Stimulated activated CD4-positive, alpha-beta T cell treated with anti-CD3 and anti-CD28 coated beads, Interleukin-2, amount 100 ng/mL, for 48 hours (primary cell): ENCODE measurements at places on chromosomes 6 and 20.
A peak's percentile ranks its signal among the peaks of the same experiment; 100 is the strongest.

- no peak for DNase-seq
Observed at GRCh38 chr6:24600903-24601302, 45.1 kb downstream of the KIAA0319 start.

GRCh38 chr6:56642366-56643261 is at the start of gene DST:
TSS of gene DST (minus strand) at chr6:56642889.
- DNase-seq: no peak

GRCh38 chr20:45014671-45015415 is 48.5 kb downstream of the STK4 start:
- DNase-seq: no peak

DNA sequence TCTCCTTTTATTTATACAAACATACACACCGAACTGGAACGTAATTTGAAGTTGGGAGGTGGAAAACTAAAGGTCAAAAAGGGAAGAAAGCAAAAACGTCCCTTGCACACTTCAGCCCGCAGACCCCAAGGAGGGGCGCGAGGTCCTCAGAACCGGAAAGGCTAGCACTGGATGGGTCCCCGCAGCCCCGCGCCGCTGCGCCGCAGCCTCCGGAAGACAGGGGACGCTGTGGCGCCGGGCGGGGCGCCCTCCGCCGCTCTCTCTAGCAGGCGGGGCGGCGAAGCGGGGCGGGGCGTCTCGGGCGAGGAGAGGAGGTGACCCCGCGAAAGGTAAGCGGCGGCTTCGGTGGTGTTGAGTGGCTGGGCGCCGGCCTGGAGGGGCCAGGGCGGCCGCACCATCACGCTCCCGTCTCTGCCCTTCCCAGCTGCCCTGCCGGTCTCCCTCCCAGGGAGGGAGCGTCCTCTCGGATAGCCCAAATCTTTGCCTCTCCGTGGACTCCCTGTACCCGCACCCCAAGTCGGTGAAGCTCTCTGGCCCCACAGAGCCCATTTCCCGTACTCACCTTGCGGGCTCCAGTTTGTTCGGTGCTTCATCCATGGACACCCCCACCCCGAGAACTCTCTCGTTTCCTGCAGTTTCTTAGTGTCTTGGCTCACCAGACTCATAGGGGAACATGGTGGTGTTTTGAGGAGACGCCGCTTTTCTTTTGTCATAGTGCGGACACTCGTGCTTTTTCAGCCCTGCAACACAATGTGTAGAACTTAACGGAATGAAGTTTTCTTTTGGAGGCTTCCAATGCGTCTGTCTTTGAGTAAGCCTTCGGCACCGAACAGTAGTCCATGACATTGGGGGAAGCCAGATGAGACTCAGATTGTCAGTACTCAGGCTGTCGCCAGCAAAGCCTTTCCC is at the start of gene SMIM8:
Gene SMIM8, plus strand, starts transcription at position 285 of the 909 bp plus-strand sequence. CDS start 14,444 bp downstream, outside the sequence.
- peak; percentile 84 for DNase-seq

DNA sequence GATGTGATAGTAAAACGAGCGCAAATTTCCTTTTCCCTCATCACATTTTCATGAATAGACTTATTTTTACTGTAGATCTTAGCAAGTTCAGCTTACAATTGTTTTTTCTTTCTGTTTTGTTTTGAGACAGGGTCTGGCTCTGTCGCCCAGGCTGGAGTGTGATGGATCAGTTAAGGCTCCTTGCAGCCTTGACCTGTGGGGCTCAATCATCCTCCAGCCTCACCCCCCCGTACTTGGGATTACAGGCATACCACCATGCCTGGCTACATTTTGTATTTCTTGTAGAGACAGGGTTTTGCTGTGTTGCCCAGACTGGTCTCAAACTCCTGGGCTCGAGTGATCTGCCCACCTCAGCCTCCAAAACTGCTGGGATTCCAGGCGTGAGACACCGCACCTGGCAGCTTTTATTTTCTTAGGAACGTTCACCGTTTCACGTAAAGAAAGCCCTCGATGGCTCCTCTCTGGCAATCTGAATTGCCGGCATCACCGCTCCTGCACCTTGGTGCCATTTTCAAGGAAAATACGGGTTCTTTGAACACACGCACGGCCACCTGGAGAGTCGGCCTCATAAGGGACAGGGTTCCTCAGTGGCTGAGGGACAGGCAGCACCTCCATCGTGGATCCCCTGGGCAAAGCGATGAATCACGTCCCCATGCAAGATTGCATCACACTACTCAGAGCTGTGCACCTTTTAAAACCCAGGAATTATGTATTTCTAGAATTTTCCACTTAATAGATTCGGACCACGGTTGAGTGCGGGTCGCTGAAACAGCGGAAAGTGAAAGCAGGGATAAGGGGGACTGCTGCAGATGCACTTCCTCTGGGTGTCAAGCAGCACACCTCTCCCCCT is 78.7 kb downstream of the IRF4 start:
- no peak for DNase-seq

DNA sequence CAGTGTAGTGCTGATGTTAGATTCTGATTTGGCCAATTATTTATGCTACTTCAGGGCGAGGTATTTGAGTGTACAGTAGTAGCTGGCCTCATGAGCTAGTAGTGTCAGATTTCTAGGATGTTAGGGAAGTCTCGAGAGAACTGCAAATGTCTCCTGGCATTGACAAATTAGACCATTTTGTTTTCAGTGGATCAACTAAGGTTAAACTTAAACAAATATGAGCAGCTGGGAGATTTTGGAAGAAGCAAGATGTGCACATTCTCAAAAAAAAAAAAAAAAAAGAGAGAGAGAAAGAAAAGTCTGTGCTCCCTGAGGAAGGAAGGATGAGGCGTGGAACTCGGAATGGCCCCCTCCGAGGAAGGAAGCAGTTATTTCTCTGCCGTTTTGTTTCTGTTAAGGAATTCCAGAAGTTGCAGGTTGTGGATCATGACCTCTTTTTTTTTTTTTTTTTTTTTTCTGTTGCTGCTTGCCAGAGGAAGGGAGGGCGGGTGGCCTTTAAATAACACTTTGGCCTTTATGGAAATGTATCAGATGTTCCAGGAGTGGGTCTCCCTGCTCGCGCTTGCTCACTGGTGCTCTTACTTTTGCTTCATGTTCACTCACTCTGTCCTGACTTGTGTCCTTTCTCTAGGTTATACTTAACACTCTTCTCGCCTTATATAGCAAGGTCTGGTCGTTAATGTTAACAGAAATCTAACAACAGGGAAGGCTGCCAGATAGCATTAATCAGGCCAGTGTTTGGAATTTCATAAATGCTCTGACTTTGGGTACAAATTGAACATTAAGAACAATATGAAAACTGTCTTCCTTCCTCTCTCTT is 124.4 kb downstream of the TCP11 start:
- DNase-seq: no peak

DNA sequence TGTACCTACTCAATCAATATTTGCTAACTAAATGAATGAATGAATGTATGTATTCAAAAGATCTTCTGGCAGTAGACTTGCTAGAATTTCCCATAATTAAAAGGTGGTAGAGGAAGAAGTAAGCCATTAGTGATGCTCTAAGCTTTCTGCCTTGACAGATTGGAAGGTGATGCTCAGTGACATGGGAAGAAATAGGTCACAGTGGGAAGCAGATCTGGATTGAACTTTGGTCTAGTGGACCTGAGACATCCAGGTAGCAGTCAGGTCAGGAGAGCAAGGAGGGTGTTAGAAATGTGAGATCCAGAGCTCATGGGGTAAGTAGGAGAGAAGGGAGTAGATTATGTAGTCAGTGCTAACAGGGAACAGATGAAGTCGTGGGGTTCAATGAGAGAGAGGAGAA is 106.4 kb downstream of the SNX5 start:
- no peak for DNase-seq

- DNase-seq: no peak
Observed at GRCh38 chr6:18510644-18511033, 123.5 kb downstream of the RNF144B start.

DNA sequence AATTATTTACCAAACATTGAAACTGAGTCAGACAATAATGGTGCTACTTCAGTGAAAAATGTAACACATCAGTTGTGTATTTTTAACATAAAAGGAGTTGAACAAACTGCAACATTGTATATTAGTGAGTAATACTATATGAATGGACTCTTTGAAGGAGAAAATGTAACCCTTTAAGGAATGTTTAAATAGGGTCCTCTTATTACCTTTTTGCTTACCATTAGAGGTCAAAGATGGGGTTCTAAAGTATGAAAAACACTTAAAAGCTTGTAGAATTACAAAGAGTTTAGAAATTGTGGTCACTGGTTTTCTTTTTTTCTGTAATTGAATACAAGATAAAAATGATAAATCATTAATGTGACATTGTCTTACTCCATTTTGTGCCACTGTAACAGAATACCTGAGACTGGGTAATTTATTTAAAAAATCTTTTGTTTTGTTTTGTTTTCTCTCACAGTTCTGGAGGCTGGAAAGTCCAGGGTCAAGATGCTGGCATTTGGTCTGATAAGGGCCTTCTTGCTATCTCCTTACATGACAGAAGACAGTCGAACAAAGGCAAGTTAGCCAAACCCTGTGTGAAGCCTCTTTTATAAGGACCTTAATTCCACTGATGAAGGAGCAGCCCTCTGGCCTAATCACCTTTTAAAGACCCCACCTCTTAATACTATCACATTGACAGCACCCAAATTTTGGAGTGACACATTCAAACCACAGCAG is 43.2 kb downstream of the SESN1 start:
- DNase-seq: no peak

GRCh38 chr6:85287654-85288053 is 162.2 kb upstream of the NT5E start:
- DNase-seq: no peak

DNA sequence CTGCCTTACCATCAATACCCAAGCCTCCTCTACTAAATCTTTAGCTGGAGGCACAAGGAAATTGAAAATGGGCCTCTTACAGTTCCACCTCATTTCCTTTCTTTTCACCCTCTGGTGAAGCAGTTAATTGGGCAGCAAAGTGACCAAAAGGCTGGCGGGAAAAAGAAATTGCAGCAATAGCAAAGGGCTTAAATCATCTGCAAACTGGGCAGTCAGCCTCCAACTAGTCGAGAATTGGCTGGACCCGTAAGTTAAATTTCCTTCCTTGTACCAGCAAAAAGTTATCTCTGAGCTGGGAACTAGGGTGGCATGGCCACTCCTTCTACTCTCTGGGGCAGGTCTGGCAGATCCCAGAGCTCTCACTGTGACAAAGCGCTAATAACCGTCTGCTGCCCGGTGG is 33.5 kb downstream of the GHRH start:
- DNase-seq: no peak

DNA sequence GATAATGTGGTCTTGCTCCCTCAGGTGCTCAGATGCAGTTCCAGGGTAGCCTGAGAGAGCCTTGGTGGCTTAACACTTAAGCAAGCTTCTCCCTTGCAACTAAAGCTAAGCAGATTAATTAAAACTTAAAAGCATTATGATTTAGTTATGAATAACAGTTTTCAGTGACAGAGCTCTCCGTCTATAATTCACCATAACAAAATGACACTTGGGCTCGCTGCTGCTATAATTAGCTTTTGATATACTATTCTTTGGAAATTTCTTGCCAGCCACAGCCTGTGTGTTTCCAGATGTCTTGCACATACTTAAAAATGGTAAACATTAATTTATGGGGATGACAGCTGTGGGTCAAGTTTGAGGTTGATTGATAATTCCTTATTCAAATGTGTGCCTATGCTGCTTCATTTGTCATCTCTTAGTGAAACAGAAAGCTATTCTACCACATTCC is 380.5 kb downstream of the TFAP2B start:
- no peak for DNase-seq

DNA sequence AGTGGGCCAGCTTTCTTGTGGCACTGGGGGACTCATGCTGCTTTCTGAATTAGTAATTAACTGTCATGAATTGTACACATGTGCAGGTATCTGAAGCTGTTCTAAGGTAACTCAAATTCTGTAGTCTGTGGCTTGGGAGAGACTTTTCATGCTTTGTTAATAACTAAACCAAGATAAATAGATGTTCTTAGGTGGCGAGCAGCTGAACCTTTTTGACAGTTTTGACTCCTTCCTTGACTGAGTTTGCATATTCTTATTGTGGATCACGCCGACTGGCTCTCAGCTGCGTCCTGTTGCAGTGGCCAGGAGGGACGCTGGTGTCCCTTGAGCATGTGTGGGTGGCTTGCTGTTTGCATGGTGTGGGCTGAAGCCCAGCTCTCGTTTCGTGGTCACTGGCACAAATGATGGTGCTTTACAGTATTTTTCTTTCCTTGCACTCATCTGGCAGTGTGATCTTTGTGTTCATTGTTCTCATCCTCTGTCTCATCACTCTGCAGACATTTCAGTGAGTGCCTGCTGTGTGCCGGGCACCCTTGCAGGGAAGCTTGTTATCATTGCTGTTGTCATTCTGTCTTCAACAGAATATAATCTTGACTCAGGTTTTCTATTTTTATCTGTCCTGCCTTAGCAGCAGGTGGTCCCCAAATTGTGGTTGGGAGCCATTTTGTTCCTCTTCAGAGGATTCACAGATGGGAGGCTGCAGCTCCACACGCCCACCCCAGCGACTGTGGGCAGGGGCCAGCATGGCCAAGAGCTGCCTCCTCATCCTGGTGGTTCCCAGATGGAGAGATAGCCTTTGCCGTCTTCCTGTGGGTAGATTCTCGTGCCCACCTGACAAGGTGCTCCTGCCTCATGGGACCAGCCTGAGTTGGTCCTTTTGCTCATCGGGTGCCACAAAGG is 39.6 kb downstream of the DUSP22 start:
- no peak for DNase-seq

- no peak for DNase-seq
Observed at GRCh38 chr20:31719644-31720485, 2.8 kb downstream of the BCL2L1 start.

GRCh38 chr20:50691573-50692551 is 520 bp upstream of the RIPOR3 start:
- no peak for DNase-seq

DNA sequence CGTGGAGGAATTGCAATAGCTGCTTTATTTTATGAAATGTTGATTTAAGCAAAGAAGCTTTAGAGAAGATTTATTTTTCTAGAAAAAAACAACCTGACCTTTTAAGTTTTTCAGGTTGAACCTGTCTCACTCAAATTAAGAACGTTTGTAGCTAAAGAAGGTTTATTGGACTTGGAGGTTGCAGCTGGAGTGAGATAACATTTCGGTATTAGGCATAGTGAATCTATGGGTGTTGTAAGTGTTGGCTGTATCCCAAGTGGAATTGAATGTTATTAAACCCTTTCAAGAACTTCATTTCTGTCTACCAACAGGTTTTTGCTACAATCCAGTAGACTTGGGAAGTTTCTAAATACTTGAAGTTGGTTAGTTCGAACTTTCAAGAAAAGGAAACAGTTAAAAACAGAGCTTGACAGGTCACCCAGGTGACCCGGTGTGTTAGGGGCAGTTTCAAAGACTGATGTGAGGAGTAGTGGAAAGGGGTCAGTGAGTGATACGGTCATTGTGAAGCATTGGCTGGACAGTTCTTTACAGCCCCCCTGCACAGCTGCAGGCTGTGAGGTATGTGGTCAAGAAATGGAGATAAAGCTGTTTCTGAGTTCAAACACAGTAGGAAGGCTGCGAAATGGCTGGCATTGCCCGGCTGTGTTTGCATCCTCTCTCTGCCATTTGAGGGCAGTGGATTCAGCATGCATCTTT is 2.4 kb upstream of the TBCC start:
- no peak for DNase-seq

GRCh38 chr6:92777146-92777740 is 642.1 kb downstream of the EPHA7 start:
- DNase-seq: no peak

DNA sequence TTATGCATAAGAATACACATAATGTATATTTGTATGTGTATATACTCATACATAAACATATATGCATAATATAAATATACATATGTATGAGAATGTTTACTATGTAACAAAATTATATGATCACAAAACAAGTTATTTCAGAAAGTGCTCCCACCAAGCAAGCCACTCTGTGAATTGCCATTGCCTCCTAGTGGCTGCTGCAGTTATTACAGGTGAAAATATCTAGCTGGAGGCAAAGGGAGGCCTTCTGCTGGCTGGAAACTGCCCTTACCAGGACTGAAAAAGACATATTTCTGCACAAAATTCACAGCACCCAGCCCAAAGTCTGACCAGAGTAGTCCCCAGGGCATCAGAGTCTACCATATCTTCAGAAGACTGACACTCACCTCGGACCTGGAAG is 14.4 kb upstream of the ADAM33 start:
- DNase-seq: peak; percentile 30
